ENCODE measurements at places on chromosomes 16 and 17. TPM values are rescaled to one million over a fixed set of nuclear protein-coding genes. Genes with fewer than 3 reads are reported as not detected.

Gene ZNF594
- total RNA-seq, result 12.7 TPM

Gene KRTAP4-5
- not detected for total RNA-seq

Gene MT1M
- not detected for total RNA-seq

Gene TBC1D3B
- total RNA-seq, result 8.4 TPM

Gene ZNF750
- total RNA-seq, result not detected

Gene CHST4
- total RNA-seq, result not detected

Gene CDRT15L2
- total RNA-seq, result not detected

Gene KRT222
- not detected for total RNA-seq
